Fibroblast of upper back skin (primary cell): ENCODE measurements at places on chromosomes 4 and X.
A peak's percentile ranks its signal among the peaks of the same experiment; 100 is the strongest.

DNA sequence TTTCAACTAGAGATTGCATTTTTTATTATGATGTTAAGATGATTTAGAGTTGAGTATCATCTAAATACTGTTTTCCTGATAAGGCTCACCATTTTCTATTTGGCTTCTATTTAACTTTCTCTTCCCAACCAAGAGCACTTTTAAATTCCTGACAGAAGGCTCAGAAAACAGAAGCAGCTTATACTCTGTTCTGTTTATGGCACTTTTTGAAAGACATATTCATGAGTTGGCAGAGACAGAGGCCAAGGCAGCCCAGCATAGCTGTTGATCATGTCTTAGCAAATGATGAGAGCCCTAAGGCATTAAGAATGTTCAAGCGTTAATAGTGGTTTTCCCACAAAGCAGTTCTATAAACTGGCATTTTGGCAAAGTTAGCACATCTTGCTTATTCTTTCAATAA is 330.3 kb downstream of the TRAM1L1 start:
- DNase-seq: no peak

GRCh38 chr4:187301923-187302322 is 578.3 kb upstream of the FAT1 start:
- no peak for DNase-seq

GRCh38 chr4:108170631-108171338 is 2.1 kb upstream of the LEF1 start:
- DNase-seq: no peak

DNA sequence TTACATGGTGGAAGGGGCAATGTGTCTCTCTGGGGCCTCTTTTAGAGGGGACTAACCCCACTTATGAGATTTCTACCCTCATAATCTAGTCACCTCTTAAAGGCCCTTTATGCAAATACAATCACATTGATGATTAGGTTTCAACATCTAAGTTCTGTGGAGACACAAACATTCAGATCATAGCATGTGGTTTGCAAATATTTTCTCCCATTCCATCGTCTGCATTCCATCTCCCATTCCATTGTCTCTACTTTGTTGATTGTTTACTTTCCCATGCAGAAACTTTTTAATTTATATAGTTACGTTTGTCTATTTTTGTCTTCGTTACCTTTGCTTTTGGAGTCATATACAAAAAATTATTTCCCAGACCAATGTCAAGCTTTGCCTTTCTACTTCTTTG is 927.5 kb upstream of the INTU start:
- peak; percentile 72 for DNase-seq
